Left ventricle myocardium superior (tissue), 1 donor: ENCODE measurements at places on chromosomes 5 and 9.
A peak's percentile ranks its signal among the peaks of the same experiment; 100 is the strongest.

DNA sequence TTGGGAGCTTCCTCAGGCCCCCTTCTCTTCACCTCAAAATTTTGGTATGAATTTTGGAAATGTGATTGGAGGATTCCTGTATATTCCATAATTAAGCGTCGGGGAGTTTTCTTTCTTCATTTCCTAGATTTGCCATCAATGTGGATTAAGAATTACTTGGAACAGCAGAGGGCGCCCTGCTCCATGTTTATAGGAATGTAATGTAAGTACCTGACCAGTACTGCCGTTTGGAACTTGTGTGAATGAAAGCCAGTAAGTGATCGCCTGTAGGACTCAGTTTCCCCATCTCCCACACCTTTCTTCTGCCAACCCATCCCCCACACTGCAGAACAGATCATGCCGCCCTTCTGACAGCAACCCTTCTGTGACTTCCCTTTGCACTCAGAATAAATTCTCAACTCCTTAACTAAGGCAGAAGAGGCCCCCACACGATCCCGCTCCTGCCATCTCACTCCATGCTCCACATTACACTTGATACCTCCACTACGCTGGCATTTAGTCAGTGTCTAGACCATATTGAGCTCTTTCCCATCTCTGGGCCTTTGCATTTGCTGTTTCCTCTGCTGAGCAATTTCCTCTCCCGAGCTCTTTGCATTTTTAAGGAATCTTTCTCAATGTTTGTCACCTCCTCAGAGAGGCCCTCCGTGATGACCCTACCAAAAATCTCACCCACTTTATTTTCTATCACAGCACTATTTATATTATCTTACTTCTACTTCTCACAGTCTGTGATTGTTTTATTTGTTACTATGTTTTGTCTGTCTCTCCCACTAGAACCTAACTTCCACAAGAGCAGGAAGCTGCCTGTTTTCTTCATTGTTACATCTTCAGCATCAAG lies 79.5 kb upstream of the HTR4 start:
- DNase-seq, result peak; percentile 61

DNA sequence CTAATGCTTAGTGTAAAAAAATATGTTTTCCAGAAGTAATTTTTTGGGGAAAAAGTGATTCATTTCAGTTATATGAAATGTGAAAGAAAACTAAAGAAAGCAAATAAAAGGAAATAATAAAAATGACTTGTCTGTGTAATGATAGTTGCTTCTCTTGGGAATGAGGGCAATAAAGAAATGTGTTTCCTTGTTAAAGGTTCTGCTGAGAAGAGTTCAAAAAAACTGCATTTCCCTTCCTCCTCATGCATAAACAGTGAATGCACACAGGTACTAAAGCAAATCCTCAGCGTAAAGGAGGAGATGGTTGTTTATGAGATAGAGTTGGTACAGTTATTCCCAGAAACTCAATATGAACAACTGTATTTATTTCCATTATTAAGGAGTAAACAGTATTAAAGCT lies 307.6 kb downstream of the GLIS3 start:
- DNase-seq, result no peak

DNA sequence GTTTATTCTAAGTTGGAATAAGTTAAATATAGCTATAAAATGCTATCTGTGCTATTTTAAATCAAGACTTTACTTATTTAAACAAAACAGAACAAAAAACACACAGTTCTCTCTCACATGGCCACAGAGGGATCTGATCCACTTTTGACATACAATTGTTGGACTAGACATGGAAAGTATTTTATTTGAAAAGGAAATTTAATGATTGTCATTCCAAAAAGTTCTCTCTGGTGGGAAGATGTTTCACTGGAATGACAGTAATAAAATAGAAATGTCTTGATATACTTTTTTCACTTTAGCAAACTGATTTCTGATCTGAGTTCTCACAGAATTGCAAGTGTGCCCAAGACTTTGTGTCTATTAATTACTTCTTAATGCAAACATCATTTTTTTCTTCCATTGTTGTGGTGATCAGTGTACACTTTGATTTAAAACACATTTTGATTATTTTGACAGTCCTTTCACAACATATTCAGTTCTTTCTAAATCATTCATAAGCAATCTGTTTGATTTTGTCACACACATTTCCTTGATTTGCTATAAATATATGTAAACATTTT lies 30.1 kb upstream of the MINAR2 start:
- DNase-seq, result no peak

DNA sequence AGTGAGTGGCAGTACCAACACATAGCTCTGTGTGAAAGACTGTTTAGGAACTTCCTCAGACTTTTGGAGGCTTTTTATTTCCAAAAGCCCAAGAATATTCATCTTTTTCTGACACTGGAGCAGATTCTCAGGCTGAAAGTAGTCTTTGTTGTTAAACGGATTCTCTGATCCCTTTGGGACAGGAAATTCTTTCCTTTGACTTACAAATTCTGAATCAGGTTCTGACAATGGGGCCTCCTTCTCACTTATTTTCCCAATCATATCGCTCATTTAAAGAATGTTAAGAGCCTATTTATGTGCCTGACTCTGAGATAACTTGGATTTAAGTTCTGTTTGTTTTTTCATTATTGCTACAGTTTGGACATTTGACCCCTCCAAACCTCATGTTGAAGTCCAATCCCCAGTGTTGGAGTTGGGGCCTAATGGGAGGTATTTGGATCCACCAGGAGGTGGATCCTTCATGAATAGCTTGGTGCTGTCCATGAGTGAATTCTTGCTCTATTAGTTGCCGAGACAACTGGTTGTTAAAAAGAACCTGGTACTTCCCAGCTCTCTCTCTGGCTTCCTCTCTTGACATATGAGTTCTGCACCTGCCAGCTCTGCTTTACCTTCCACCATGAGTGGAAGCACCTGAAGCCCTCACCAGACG lies 4.1 kb upstream of the ADGRV1 start:
- no peak for DNase-seq

- DNase-seq, result no peak
These were observed 219.2 kb downstream of the MEF2C start for GRCh38 chr5:88663793-88664216.

DNA sequence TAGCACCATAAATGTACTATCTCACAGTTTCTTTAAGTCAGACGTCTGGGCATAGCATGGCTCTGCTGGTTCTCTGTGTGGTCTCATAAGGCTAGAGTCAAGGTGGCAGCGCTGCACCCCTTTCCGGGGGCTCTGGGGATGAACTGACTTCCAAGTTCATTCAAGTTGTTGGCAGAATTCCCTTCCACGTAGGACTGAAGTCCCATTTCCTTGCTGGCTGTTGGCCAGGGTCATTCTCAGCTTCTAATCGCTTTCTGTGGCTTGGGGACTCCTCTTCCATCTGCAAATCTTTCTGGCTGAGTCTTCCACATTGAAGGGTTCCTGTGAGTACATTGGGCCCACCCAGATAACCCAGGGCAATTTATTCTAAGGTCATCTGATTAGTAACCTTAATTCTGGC lies 211.0 kb downstream of the AGTPBP1 start:
- DNase-seq, result no peak

GRCh38 chr5:78472469-78473106 lies 112.2 kb downstream of the SCAMP1 start:
- DNase-seq, result no peak
